Tongue (tissue), 3 donors: ENCODE measurements at places on chromosomes 5 and 9. TPM values are rescaled to one million over a fixed set of nuclear protein-coding genes. Genes with fewer than 3 reads are reported as not detected.

The C9orf50 gene
- total RNA-seq: not detected

- DNase-seq: peak; percentile 65
Measured at GRCh38 chr5:166349046-166349445, 1942.4 kb upstream of the WWC1 start.

DNA sequence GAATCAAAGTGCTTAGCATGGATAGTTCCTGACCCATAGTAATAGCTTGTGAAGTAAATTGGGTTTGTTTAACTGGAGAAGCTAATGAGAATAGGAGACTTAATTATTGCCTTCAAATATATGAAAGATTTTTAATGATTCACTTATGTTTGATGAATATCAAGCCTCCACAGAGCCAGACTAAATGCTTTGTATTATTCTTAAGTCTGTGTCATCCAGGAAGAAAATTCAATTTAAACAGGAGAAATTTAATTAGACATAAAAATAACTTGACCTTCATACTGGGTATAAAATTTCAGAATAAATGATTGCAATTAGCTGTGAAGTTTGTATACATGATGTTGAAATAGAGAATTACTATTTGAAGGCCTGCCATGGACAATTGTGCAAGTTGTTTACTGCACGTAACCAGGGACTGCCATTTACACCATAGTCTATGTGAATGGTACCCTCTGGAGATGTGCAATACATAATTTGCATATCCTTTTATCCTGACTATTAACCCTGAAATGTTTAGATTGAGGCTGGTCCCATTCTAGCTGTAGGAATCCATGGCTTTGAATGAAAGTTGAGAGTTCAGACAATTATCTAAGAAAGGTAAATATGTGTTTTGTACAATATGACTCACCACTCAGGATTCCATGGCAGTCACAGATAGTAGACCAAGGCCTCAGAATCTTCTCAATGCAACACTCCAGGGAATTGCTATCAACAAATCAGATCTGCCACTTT, 133.5 kb upstream of the IL12B start:
- DNase-seq: no peak

DNA sequence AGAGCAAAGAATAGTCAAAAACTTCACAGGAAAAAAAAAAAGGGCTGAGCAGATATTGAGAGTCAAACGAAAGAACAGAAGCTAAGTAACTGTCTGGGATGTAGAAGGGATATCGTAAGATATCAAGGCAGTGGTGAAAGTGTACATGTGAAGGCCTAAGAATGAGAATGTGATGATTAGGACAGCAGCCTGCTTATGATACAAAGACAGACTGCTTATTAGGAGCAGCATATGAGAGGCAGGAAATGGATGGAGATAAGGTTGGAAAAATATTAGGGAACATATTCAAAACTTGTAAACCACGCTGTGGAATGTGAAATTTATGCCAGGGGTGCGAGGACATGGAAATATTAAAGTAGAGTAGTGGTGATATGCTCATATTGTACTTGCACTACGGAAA, 133.1 kb upstream of the FAM174A start:
- DNase-seq: no peak

DNA sequence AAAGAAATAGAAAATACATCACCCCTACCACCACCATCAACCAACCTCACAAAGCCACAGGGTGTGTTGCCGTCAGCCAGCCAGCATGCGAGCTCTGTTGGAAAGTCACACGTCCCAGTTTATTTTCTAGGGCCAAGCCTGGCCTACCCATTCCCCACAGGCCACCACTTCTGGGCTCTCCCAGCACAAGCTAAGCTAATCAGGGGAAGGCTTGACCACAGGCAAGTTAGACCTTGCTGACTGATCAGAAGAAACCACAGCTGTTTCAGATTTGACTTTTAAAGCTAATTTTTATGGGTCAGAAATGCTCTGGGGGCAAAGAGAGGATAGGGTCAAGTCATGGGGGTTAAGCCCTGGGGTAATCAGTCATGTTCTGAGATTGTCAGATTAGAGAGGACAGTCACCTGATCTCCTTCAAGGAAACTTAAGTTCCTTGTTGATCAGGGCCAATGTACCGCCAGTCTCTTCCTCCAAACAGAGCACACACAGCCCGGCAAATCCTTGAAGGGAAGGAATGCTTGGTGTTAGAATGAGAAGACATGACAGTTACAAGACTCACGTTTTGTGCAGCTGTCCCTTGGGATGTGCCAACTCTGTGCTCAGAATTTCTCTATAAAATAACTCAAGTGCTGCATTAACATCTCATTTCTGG, 7.6 kb downstream of the SHB start:
- peak; percentile 32 for DNase-seq

The IGIP gene
- total RNA-seq: 9.4 TPM

DNA sequence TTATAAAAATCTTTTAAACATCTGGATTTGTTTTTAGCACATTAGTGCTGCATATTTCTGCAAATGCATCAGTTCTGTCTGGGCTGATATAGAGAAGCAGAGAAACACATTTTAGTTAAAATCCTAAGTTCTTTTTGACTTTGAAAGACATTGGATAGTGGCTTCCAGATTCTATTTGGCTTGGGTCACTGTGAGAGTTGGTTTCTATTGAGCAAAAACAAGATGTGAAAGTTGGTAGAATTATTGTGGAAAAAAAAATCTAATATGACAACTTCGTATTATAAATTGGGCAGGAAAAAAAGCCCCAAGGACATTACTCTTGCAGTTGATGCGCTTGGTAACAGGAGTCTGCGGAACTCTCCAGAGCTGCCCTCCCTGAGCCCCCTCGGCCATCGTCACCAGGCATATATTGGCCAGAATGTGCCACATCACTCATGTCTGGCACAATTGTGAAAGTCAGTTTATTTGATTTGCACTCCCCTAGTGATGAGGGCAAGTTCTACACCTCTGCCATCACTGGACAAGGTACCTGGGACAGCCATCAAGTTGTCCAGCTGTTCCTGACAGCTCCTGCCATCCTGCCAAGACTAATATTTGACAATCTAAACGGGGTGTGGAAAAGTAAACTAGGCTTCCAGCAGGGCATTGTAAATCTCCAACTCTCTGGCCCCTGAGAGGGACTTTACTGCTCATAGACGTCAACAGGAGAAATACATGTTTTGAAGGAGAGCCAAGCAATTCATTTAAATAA, 334.5 kb downstream of the TENT4A start:
- DNase-seq: peak; percentile 9
